NCI-H2171 (cell line): ENCODE measurements at places on chromosomes 7 and 10.

DNA sequence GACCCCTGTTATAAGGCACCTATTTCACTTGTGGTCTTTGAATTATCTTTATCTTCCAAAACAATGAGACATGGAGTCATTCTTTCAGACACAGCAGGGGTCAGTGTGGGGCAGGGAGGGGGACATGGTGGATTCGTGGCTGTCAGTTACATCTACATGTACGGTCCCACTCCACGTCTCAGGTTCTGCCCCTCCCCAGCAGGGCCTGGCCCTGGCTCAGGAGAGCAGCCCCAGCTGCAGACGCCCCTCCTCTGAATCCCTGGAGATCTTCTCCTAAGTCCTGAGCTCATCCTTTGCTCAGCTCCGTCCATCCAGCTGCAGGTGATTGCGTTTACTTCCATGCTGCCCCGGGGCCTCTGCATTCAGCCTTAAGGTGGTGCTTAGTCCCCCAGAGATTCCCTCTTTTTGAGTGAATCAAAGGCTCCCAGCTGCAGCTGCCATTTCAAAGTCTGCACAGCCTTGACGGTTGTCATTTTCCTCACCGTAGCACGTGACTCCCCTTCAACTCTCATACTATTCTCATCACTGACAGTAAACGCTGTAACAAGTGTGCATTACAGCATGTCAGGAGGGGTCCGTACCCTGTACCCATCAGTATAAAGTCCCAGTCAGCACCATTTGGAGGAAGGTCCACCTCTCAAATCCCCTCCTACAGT, 113.4 kb upstream of the TCERG1L start:
- DNase-seq, result no peak

- no peak for DNase-seq
Observed at GRCh38 chr10:82660986-82661385, 786.0 kb downstream of the NRG3 start.

GRCh38 chr10:96646751-96647166, 59.9 kb upstream of the TM9SF3 start:
- no peak for DNase-seq

DNA sequence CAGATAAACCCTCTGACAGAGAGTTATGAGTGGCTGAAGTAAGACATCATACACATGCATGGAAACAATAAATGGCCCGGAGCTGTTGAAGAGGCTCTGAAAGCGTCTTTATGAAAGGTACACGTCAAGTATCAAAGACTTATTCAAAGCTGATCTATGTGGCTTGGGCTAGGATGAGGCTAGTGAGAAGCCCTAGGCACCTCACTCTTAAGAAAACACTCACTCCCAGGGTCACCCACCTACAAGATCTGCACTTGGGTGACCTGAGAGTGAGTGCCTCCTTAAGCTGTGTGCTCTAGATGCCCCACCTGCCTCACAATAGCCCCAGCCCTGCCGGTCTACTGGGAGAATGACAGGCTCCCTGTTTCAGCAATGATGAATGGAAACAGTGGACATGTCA, 1.1 kb upstream of the GIMAP1 start:
- DNase-seq, result no peak

- DNase-seq, result no peak
Observed at GRCh38 chr7:102169651-102170392, 116.8 kb upstream of the SH2B2 start.

- DNase-seq, result no peak
Observed at GRCh38 chr7:155886391-155887173, 74.3 kb upstream of the SHH start.

- peak; percentile 29 for DNase-seq
Observed at GRCh38 chr7:2818121-2818520, 26.0 kb downstream of the GNA12 start.

DNA sequence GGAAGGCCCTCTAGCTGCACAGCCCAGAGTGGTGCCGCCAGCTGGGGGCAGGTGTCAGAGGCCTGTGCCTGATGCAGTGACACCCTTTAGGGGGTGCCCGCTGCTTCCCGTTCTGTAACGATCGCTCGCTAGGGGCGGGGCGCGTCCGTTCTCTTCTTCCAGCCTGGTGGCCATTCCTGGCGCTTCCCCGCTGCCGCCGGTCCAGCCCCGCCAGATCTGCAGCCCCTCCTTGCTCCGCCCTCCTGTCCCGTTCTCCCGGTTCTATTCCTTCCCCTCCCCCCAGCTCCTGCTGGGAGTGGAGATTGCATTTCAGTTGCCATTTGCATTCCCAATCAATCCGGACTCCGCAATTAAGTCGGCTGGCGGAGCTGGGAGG, 39.2 kb downstream of the AGAP3 start:
- no peak for DNase-seq

DNA sequence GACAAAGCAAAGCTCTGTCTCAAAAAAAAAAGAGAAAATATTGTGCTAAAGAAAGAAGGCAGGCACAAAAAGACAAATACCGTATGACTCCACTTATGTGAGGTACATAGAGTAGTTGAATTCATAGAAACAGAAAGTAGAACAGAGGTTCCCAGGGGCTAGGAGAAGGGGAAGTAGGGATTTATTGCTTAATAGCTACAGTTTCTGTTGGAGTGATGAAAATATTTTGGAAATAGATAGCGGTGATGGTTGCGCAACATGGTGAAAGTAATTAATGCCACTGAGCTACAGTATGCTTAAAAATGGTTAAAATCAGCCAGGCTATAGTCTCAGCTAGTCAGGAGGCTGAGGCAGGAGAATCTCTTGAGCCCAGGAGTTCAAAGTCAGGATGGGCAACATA, 18.5 kb upstream of the NPFFR1 start:
- DNase-seq, result no peak

- DNase-seq, result no peak
Observed at GRCh38 chr10:68105820-68106219, 3.5 kb upstream of the MYPN start.

DNA sequence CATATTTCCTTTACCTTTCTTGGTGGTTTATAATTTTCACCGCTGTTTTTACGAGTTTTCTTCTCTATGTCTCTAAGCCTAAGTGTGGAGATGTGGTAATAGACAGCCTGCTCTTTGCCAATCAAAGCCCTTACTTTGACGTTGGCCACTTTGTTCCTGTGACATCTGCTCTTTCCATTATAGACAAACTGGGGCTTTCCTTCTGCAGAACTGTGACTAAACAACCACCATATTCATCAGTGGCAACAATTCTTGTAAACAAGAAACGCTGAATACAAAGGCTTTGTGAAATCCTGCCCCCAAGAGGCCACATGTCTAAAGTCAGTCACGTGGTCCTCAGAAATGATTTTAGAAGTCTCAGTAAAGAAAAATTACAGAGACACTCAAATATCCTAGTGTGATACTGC, 59.6 kb upstream of the CAPZA2 start:
- peak; percentile 30 for DNase-seq

GRCh38 chr10:3748484-3748883, 36.5 kb downstream of the KLF6 start:
- DNase-seq, result no peak

GRCh38 chr7:31735991-31736982, 49.3 kb downstream of the PPP1R17 start:
- DNase-seq, result peak; percentile 46

- DNase-seq, result no peak
Observed at GRCh38 chr7:133797818-133798520, 329.2 kb upstream of the LRGUK start.
